Activated T-helper 1 cell treated with anti-CD3 and anti-CD28 coated beads, Interleukin-12 subunit alpha, Interleukin-12 subunit beta, Interleukin-2, Interleukin-4 antibody, amounts not matched to agents 30 ng/mL and 10 ng/mL and 1 ng/mL, durations not matched to agents 14 hours and 24 hours and 36 hours (primary cell): ENCODE measurements at places on chromosomes 7 and 10. TPM values are rescaled to one million over a fixed set of nuclear protein-coding genes. Genes with fewer than 3 reads are reported as not detected.

SUFU gene
- 9.3 and 11.6 TPM in 2 replicates for total RNA-seq

HTRA1 gene
- not detected in 2 replicates for total RNA-seq

ATRNL1 gene
- total RNA-seq, result not detected in 2 replicates

ZNF117 gene
- total RNA-seq, result 3.1 TPM in 2 replicates

GIMAP5 gene
- total RNA-seq, result 53.8 and 59.7 TPM in 2 replicates

PIK3AP1 gene
- 8.2 and 9.9 TPM in 2 replicates for total RNA-seq

AGK gene
- total RNA-seq, result 174 and 179 TPM in 2 replicates

MALRD1 gene
- total RNA-seq, result not detected in 2 replicates

PRLHR gene
- total RNA-seq, result not detected in 2 replicates

VOPP1 gene
- 96.3 and 102 TPM in 2 replicates for total RNA-seq

CYP51A1 gene
- 96.9 and 102 TPM in 2 replicates for total RNA-seq

UBTD1 gene
- 1.7 and 1.8 TPM in 2 replicates for total RNA-seq

- DNase-seq, result no peak
These were observed 93.0 kb downstream of the ABLIM1 start for GRCh38 chr10:114565066-114565465.

GRCh38 chr10:19728964-19729363, 87.3 kb upstream of the PLXDC2 start:
- no peak for DNase-seq

GRCh38 chr10:92742331-92743228, 52.8 kb downstream of the HHEX start:
- DNase-seq, result no peak

- DNase-seq, result no peak
These were observed 658.5 kb downstream of the TYW1 start for GRCh38 chr7:67655168-67655567.

GRCh38 chr10:95976362-95977229, 66.8 kb upstream of the CCNJ start:
- DNase-seq, result no peak

- no peak for DNase-seq
These were observed 45.1 kb upstream of the SGCE start for GRCh38 chr7:94700926-94701554.

- DNase-seq, result no peak
These were observed 519.1 kb upstream of the FOXK1 start for GRCh38 chr7:4162884-4163564.

DNA sequence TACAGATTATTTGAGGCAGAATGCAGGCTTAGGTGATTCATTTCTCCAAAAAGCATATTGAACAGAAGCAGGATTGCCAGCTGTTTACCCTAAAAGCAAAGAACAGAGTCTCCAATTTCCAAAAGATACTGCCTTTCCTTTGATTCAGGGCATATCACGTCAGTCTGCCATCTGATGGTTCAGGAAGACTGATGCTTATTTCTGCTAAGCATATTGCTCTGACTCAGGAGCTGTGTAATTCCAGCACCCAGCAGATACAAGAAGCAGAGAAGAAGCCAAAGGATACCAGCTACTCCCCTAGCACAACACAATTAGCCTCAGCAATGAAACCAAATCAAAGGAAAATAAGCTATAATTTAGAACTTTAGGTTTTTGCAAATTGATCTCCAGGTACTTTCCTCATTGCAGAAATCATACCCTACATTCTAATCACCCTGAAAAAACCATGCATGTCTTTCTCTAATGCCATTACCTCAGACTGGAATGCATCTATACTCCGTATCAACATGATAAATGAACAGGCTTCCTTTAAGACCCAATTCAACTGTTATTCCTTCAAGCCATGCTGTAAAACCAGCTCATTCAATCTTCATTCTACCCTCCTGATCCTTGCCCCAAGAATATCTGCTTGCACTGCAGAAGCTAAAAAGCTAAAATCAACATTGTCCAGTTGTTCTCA, 55.1 kb downstream of the ABI1 start:
- DNase-seq, result no peak

- no peak for DNase-seq
These were observed 526.9 kb upstream of the VSTM2A start for GRCh38 chr7:54015251-54015650.

DNA sequence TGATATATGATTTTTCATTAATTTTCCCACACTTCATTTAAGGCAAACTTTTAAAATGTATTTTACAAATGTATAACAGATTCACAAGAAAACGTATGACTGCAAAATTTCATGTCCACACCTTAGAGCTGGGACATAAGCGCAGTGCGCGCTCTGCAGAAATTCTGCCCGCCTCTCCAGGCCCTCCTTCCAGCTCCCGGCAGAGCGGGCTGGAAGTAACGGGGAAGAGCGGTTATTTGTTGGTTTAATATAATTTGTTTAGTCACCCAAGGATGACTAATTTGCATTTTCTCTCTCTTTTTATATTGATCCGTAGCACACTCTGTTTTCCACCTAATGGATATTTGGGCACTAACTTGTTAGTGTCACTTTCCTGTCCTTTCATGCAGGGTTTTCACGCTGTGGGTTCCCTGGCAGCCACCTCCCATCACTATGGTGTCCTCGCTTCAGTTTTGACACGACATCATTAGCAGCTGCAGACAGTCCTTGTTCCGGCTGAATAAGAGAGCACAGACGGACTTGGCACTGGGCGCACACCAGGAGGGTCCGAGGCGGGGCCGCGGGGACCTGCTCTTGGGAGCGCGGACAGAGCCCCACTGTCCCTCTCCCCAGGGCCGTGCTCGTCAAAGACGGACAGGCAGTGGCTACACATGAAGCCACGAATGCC, 129.2 kb upstream of the SEC61G start:
- DNase-seq, result no peak

DNA sequence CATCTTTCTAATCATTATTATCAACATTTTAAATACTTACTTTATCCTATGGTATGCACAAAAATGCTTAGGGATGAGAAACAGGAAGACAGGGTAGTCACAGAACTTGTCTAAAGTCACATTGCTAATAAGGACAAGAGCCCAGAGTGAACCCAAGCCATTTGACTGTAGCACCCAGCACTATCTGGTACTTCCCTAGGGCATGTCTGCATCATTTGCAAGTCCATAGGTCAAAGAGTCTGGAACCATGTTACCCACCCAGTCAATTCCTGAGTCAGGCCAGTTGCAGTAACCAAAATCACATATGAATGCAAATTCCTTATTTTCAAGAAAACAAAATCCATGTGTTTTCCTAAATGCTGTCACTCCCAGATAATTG, 19.1 kb downstream of the ASAH2 start:
- DNase-seq, result no peak

GRCh38 chr10:35784751-35785150, 142.7 kb upstream of the FZD8 start:
- no peak for DNase-seq

GRCh38 chr7:134405299-134405698, 53.6 kb downstream of the AKR1B1 start:
- DNase-seq, result no peak

DNA sequence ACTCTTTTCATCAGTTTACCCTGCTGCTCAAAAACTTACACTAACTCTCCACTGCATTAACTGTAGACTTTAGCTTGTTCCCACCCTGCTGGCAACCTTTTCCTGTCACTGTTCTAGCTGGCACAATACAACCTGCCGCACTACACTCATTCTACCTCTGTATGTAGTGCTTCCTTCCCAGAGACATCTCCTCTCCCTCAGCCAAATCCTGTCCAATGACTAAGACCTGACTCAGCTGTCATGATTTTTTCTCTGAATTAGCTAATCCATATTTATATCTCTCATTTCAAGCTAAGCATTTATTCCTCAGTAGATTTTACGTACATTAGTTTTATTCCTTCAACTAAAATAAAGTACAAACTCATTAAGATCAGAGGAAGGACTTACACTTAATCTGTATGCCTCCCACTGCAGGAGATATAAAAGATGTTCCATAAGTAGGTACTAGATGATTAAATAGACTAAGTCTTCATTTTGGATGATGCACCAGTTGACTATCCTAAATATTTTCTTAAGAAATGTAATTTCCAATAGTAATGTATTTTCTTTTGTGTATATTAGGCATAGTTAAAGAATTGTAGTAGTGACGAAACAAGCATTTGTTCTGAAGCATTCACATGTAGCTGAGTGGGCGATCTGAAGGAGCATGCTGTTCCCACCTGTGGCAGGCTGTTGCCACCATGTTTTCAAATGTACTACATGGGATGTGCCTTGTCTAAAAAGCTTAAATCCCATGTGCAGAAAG, 189.1 kb downstream of the SKAP2 start:
- DNase-seq, result no peak

- DNase-seq, result no peak
These were observed 19.7 kb upstream of the SHH start for GRCh38 chr7:155831807-155832524.

GRCh38 chr7:93923296-93923695, 1.8 kb downstream of the GNG11 start:
- no peak for DNase-seq

DNA sequence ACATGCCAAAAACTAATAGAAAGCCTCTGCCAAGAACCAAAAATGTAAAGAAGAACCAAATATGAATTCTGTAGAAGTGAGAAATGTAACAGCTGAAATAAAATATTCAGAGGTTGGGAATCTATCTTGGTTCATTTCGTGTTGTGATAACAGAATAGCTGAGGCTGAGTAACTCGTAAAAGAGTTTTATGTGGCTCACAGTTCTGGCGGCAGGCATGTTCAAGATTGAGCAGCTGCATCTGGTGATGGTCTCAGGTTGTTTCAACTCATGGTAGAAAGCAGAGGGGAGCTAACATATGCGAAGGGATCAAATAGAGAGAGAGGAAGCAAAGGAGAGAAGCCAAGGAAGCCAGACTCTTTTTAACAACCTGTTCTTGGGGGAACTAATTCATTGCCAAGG, 717.2 kb downstream of the TNS3 start:
- DNase-seq, result no peak

DNA sequence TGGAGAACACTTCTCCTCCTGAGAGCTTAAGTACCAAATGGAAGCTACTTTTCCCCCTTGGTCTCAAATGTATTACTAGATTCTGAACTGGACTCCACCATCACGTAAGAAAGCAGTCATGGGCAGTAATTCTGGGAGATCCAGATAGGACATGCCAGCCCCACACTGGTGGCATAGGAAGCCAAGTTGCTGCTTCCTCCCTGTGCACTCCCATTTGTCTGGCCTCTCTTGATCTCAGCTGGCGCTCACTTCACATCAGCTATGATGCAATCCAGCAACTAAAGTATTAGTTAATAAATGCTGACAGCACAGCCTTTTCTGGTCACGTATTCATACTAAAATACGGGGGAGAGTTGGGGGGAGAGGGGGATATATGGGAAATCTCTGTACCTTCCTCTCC, 3.4 kb upstream of the IL6 start:
- DNase-seq, result no peak

- DNase-seq, result no peak
These were observed 201.1 kb upstream of the HDAC9 start for GRCh38 chr7:18294411-18294810.

DNA sequence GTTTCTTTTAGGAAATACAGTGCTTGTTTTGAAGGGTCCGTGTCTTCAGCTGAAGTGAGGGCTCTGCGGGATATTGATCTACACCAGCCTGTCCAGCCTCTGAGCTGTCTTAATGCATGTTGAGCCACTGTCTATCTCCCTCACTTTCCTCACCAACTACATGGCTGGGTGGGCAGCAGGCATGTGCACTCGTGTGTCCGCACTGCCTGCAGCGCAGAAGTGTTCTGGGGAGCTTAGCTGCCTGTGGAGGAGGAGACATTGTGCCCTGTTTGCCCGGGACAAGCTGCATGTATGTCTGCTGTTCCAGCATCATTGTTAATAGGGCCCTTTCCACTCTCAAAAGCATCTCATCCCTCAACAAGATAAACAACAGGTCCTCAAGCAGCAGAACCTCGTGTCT, 133.1 kb upstream of the EEPD1 start:
- no peak for DNase-seq

- DNase-seq, result no peak
These were observed 91.4 kb upstream of the MKLN1 start for GRCh38 chr7:131236318-131236672.
